CD14-positive monocyte (primary cell): ENCODE measurements at places on chromosomes 4 and X. TPM values are rescaled to one million over a fixed set of nuclear protein-coding genes. Genes with fewer than 3 reads are reported as not detected.

DNA sequence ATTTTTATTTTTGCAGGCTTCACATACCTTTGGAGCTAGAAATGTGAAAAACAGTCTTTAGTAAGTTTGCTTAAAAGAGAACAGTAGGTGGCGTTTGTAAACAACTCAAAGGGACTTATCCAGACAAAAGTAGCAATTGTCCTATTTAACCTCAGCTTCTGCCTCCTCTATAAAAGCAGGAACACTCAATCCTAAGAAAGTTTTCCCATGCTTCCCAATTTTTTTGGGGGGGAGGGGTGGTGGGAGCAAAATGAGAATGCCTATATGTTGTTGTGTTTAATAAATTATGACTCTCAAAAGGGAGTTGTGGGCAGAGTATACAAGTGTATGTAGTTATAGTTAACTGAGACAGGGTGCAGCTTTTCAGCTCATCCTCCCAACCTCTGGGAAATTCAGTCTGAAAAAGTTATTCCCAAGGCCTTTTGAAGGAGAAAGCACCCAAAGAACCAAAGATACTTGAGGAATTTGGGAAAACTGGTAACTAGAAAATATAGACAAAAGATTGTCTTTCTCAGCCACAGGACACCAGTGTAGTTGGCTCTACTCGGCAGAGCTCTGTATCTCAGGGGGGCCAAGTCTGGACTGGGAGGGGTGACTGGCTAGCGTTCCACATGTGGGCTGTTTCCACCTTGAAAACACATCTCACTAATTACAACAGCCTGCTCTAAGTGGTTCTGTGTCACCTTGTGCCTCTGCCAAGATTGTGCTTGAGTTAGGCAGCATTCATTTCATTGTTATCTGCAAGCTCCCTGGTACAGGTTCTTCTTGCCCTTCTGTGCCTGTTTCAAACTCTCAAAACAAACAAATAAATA is 2.8 kb downstream of the SFRP2 start:
- no peak for DNase-seq

DNA sequence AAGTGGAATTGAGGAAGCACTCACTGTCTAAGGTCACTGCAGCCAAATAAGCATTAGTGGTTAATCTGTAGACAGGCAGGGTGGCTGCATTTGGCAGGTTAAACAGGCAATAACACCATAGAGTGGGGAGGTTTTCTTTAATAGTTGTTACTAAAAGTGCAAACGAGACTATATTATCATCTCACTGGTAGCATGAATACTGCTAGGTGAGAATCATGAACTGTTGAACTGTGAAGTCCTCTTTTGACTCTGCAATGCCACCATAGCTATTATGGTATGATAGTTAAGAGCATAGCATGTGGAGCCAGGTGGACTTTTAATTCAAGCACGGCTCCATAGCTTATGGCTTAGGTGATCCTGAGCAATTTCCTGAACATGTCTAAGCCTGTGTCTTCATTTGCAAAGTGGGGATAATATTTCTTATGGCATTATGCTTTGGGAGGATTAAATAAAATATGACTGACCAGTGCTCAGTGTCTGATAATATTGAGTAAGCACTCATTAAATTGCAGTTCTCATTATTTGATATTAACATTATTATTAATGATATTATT is 235.6 kb upstream of the HHIP start:
- DNase-seq: no peak

GRCh38 chr4:153143527-153144348 is 60.5 kb upstream of the TRIM2 start:
- no peak for DNase-seq

Gene UCP1
- not detected in 2 replicates for polyA plus RNA-seq
